Cerebellar nuclear complex (tissue), 1 donor: ENCODE measurements at places on chromosomes 16 and 17.
A peak's percentile ranks its signal among the peaks of the same experiment; 100 is the strongest.

GRCh38 chr17:50169121-50169764, 3.4 kb downstream of the SGCA start:
- no peak for DNase-seq

DNA sequence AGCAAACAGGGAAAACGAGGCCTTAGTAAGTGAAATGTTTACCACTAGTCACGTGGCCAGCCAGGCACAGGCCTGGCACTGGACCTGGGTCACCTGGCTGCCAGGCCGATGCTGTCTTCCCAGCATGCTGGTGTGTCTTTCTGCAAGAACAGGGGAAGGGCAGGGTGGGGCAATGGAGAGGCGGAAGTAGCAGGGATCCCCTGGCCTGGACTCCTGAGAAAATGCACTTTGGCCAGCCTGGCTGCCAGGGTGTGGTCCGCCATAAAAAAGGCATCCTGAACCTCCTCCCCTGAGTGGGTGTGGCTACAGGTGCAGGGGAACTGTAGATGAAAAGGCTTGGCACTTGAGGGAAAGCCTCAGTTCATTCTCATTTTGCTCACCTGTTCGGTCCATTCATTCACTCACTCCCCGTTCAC, 1.0 kb upstream of the ANKRD40CL start:
- no peak for DNase-seq

- DNase-seq: peak; percentile 17
Observed at GRCh38 chr16:46717692-46718091, 28.2 kb downstream of the ORC6 start.

DNA sequence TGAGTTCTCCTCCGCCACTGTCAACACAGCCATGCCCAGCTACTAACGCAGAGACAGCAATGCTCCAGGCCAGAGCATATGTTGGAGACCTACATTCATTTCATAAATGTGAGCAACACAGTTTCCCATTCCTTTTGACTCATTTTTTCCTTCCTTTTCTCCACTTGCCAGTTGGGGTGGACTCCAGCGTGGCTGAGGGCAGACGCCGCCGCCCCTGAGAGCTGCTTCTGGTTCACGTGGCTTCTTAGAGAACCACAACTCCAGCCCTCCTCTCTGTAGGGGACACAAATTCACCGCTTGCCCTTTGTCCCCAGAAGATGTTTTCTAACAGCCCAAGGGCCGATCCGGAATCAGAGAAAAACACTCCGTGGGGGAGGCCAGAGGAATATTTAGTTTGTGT, 45.8 kb upstream of the ZCCHC14 start:
- DNase-seq: no peak

- DNase-seq: no peak
Observed at GRCh38 chr16:19722269-19722952, 4.3 kb downstream of the IQCK start.

DNA sequence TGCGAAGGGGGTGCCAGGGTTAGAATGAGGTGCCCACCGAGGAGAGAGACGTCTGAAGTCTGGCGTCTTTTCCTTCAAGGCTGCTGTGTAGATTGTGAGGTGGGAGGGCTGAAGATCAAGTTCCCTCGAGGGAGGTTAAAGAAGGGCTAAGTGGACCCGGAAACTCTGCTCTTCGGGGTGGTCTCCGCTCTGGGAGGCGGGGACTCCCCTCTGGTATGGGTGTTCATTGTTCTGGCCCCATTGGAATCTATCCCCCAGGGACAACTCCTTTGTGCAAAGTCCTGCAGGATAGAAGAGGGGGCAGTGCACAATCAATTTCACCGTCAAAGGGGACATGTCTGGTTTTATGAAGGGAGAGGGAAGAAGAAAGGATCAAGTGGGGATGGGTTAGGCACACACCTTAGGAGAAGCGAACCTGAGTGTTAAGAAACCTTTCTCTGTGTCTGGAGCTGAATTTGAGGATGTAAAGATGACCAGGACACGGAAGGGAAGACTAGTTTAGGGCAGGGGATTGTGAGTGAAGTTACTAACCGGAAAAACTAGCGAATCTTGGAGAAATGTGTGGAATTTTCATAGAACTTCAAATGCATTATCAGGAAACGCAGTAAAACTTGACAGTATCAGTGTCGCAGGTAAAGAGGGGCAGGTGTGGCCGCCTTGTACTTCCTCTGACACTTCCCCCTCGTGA, 809 bp upstream of the RAB34 start:
- no peak for DNase-seq
